ENCODE measurements at places on chromosomes 5 and 9.

DNA sequence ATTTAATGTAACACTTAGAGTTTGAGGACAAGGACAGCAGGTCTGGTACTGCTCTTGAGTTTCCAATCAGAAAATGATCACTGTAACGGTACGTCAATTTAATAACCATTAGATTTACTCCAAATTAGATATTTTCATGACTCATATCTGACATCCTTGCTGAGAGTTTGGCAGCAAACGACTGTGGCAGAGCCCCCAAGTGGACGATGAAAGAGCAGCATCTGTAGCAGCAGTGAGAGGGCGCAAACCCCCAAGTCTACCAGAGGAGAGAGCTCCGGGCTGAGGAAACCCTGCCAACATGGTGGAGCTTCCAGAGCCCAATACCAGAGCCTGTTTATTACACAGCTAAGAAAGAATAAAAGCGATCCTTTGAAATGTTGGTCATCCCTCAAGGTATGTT is 73.2 kb upstream of the EPB41L4A start:
- DNase-seq: peak; percentile 75

- DNase-seq: no peak
These were observed 216.3 kb downstream of the C9orf50 start for GRCh38 chr9:129404621-129405020.

DNA sequence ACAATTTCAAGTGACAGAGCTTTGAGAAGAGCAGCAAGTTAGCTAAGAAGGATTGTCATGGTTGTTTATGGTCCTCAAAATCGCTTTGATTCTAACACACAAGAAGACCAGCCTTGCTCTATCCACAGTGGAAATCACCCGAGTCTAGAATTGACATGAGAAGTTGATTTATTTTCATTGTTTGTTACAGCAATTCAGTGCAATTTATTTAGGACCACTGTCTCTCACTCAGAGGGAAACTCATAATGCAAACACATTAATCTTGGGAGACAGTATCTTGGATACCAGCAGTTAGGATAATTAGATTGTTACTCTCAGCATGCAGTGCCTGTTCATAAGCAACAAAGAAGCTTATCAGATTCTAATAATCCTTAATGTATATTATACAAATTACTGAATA is 498.9 kb downstream of the NTRK2 start:
- no peak for DNase-seq

- DNase-seq: peak; percentile 75
These were observed 23.5 kb downstream of the ITGA1 start for GRCh38 chr5:52811067-52811749.

DNA sequence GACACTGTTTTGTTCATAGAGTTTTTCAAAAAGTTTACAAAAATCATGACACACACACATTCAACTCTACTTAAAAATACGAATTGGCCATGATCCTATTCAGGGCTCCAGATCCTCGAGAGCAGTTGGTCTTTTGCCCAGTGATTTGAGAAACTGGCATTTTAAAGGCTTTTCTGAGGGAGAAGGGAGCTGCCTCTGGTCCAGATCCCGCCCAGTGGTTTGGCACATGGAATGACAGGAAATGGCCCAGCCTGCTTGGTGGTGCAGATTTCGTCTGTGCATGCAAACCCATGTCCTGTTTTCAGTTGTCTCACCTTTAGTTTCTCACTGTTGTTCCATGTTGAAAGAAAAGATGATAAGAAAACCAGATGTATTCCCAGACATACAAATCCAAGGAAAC is 3.6 kb downstream of the CAMK4 start:
- no peak for DNase-seq

DNA sequence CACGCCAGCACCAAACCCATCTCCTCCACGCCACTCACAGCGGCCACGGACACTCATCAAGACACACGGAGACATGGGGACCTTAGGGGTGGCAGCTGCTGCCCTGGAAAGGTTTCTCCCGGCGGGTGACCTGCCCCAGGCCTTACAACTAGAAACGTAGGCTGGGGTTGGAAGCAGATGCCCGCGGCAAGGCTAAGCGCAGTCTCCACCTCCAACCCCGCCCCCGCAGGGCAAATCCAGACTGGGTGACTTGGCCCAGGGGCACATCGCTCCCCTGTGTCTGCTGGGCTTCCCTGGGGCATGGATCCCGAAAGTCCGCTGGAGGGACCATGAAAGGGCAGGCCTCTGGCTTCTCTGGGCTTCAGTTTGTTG is 12.0 kb upstream of the ASS1 start:
- DNase-seq: no peak

DNA sequence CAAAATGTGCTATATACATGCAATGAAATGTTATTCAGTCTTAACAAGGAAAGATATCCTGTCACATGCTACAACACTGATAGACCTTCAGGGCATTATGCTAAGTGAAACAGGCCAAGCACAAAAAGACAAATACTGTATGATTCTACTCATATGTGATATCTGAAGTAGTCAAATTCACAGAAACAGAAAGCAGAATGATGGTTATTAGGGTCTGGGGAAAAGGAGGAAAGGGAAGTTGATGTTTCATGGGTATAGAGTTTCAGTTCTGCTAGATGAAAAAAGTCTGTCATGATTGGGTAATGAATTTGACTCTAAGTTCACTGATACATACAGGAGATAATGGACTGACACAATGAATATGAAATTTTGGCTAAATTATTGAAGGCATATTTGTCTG is 11.2 kb upstream of the RIC1 start:
- no peak for DNase-seq

DNA sequence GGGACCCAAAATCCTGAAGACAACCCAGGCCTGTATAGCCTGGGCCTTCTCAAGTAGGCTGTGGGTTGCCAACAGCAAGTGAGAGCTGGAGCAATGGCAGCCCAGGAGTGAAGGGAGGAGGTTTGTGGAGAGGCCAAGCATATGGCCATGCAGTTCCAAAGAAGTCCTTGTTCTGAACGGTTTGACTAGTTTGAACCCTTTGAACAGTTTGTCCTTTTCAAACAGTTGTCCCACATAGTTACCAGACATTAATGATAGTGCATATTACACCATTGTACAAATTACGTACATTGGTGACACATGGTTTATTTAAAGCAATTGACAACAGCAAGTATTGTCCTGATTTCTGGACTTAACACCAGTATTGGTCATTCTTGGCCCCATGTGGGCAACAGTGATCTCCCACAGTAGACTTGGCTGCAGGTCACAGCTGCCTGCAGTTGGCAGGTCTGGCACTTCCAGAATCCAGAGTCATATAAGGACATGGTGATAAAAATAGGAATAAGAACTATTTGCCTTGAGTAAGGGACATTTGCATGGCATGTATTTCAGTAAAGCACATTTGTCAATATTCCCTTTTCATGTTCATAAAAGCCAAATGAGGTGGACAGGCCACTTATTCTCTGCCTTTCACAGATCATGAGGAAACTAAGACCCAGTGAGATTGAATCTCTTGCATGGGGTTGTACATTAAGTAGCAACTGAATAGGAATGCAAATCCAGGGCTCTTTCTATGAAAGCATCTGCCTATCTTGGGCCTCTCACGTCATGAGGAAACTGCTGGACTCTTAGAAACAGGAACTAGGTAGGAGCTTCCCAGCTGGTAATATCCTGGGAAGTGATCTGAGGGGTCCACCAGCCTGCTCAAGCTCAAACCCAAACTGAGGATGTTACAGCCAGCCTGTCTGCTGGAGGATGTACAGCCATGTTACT is 30.3 kb downstream of the SLC25A48 start:
- no peak for DNase-seq

DNA sequence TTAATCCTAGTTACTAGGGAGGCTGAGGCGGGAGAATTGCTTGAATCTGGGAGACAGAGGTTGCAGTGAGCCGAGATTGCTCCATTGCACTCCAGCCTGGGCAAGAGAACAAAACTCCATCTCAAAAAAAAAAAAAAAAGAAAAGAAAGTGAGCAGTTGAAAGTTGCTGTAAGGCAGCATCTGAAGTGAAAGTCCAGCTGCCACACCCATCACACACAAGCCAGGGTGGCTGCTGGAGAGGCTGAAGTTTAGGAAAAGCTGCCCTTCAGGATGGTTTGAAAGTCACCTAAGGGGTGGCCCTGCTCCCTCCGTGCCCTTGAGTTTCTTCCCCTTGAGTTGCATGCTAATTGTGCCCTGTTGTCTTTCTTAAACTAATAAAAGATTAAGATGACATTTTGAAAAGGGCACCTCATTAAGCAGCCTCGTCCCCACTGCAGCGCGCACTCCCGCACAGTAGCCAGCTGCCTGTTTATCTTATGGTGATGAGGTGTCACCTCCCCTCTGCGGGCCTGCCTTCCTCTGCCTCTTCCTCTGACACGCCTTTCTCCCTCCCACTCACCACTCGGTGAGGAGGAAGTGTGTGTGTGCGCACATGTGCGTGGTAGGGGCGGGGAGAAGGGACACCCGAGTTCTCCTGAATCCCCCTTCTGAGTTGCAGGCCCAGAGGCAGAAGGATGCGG is 104.2 kb upstream of the PANK3 start:
- DNase-seq: no peak

DNA sequence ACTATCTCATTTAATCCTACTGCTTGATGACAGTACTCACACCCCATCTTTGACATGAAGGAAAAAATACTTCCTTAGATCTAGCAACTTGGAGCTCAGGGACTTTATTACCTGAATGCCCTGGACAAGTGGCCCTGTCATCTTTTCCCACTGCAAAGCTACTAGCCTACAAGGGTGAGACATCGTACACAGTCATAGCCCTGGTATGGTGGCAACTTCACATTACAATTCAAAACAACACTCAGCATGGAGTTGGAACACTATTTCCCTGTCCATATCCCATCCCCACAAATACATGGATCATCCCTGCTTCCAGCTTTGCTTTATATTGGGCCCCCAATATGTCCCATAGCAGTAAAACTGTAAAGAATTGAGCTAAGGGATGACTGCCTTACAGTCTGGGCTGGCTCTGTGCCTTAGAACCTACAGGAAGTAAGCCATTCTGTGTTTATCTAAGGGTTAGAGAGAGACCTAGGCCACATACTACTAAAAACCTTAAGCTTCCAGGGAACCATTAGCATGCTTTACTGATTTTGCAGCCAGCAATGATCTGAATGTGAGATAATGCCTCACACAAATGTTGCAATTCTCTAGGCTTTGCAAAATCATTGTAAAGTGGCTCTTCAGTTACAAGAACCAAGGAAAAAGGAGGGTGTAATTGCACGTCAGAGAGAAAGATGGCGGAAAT is 55.9 kb downstream of the OTULIN start:
- DNase-seq: peak; percentile 77

DNA sequence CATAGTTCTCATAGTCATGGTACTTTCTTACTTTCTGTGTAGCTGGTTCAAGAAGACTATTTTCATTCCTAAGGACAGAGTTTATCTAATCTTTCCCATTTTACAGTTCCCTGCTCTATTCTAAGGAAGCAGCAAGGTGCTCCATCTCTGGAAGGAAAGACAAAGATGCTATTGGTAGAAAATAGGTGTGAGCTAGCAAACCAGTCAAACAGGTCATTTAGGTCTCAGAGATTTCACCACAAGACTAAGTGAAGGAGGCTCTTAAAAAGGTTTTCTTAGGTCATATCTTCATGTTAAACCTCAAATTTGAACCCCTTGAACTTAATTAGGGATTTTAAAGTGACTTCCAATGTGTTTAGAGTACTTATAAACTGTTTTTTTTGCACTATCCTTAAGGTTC is 62.6 kb downstream of the ADAMTSL1 start:
- no peak for DNase-seq

GRCh38 chr5:135439231-135440205 is 7.6 kb downstream of the DCANP1 start:
- DNase-seq: no peak

DNA sequence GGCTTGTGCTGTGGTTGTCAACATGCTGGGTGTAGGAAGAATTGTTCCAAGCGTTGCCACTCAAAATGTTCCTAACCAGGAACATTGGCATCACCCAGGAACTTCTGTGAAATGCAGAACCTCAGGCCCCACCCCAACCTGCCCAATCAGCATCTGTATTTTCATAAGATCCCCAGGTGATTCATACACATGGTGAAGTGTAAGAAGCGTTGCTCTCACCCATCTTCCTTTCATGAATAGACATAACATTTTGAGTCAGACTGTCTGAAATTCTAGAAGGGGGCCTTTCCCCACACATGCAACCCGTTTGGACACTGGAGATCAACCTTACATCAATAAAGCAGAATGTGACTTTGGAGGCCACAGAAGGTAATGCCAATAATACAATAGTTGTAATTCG is 9.3 kb upstream of the AFAP1L1 start:
- no peak for DNase-seq

DNA sequence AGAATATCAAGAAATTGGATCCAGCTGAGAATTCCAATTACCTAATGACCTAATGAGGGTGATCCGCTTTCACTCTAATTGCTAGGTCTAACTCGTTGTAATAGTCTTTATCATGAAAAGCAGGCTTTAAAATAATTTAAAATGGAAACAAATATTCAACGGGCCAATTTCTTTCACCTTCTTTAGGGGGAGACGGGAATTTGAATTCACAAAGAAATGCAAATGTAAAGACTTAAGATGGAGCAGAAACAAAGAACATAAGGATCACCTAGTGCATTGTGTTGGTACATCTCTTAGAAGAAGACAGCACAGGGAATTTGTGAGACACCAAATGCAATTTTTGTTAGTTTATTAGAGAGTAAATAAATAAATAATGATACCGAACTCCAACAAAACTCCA is 1.5 kb upstream of the KCNN2 start:
- DNase-seq: no peak

- no peak for DNase-seq
These were observed 17.2 kb downstream of the OR2S2 start for GRCh38 chr9:35940458-35941407.

- no peak for DNase-seq
These were observed 369.9 kb upstream of the FAM174A start for GRCh38 chr5:100165309-100165708.

- peak; percentile 57 for DNase-seq
These were observed at the start of gene CAMK4 for GRCh38 chr5:111223787-111224560. Gene CAMK4 (plus strand): TSS chr5:111224384. CDS start chr5:111224484, 100 bp downstream.

DNA sequence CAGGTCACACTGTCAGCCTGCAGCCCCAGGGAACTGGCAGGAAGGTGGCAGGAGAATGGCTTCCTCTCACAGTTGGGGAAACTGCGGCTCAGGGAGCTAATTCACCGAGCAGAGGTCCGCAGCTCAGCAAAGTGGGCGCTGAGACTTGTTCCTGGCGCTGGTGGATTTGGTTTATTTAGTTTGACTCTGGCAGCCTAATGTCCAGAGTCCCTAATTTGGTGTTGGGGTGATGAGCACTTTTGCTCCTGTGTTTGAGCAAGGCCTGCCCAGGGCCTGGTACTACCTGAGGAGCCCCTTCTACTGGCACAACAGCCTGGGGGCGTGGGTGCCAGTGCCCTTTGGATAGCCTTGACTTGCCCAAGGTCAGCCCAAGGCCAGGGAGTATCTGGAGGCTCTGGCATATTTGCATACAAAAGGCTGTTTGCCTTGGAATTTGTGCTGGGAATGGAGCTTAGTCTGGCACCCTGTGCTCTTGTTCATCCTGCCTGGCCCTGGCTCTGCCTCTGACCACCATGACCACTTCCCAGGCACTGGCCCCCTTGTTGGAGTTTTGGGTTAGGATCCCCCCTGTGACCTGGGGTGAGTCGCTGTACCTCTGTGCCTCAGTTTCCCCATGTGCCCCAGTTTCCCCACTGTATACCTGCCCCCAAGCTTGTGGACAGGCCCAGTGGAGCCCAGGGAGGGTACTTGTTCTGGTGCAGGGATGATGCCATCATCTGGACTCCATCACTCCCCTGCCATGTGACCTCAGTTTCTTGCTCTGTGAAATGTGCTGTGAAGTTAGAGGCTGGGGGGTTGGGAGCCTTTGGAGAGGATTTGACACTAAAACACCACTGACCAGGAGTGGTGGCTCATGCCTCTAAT is 1.4 kb downstream of the SUSD3 start:
- DNase-seq: no peak

GRCh38 chr9:130745210-130745800 is 51.7 kb downstream of the EXOSC2 start:
- DNase-seq: no peak

GRCh38 chr9:91727316-91727861 is 222.6 kb downstream of the ROR2 start:
- DNase-seq: peak; percentile 45

Measured in HFFc6 (cell line).